ENCODE measurements at places on chromosomes 16 and 17. TPM values are rescaled to one million over a fixed set of nuclear protein-coding genes. Genes with fewer than 3 reads are reported as not detected.

PIGQ gene
- total RNA-seq = 21.9 TPM

DNA sequence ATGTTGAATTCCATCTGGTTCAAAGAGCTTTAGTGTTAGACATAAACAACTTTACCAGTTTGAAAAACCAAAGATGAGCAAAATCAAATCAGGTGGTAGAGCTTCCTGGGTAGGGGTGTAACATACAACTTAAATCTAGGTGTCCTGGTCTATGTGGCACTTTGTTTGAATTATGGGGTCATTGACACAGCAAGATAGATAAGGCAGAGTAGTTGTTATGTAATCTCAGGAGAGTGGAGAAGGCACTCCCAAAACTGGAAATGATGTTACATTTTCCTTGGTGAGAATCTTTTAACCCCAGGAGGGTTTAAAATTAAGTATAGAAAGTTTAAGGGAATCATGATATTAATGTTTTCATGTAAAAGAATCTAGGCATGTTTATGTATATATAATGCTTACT, 31.9 kb downstream of the CCDC42 start:
- no peak for DNase-seq

DNA sequence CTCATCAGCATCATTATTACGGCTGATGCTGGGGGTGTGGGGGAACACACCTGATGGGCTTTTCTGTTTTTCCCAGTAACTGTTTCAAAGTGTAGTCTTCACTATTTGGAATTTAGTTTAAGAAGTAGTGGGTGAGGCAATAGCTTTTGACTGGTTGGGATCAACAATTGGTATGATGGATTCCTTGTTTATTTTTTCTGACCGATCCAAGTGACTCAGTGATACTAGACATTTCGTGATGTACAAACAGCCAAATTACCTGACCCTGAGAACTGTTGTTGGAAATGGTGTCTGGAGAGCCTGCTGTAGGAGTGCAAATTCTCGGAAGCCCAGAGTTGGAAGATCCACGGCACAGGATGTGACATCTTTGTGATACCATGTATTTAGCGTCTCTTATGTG, 204.2 kb downstream of the PRKCA start:
- no peak for DNase-seq

GRCh38 chr16:56795011-56795410, 65.1 kb downstream of the NUP93 start:
- no peak for DNase-seq

DNA sequence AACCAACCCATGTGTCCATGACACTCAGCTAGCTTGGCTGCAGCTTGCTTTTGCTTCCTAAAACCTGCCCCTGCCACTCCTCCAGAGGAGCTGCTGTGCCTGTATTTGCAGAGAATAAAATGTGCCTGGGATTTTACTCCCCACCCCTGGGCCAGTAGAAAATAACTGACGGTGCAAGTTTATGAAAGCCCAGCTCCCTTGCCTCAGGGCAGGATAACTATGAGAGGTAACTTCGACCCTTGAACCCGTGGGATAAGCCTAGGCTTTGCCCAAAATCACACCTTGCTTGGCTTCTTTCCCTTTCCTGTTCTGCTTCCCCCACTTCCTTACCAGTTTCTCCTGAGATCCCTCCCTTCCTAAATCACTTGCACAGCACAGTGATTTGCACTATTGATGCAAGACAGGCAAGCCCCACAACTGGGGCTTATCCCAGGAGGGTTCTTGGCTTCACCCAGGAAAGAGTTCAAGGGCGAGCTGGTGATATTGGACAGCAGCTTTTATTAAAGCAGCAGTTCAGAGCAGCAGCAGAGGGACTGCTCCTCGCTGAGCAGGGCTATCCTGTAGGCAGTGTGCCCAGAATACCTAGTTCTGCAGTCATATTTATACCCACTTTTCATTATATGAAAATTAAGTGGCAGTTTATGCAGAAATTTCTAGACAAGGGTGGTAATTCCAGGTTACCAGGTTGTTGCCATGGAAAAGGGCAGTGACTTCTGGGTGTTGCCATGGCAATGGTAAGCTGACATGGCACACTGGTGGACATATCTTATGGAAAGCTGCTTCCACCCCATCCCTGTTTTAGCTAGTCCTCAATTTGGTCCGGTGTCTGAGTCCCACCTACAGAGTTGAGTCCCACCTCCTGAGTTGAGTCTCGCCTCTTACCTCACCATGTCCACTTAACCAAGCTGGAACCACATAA, 6.3 kb upstream of the ERCC4 start:
- DNase-seq = no peak

DNA sequence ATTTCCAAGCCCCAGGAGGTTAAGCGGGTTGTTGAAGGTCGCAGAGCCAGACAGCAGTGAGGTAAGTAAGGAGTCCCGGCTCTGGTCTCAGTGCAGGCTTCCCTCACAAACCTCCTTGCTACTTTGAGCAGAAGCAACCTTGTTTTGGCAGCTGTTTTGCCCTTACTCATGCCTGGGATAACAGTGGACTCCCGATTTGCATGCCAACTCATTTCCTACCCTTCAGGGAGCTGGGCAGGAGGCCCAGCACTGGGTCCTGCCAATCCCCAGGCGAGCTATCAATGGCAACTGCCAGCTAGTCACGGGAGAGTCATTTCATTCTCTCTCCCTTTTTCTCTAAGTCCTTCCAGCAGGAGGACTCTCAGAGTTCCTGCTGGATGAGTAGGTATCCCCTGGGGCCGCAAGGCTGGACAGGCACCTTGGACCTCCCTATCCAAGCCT, 72.0 kb upstream of the KSR1 start:
- DNase-seq = no peak

GRCh38 chr16:1773703-1774447, 941 bp upstream of the MRPS34 start:
- no peak for DNase-seq
